Esophagus muscularis mucosa (tissue), 4 donors: ENCODE measurements at places on chromosomes 6 and 20. TPM values are rescaled to one million over a fixed set of nuclear protein-coding genes. Genes with fewer than 3 reads are reported as not detected.
A peak's percentile ranks its signal among the peaks of the same experiment; 100 is the strongest.

GRCh38 chr6:107667790-107668189 is 156.3 kb downstream of the SCML4 start:
- no peak overlapping the region for H3K27ac ChIP-seq
- peaks cover 9% of the 10 kb centered on the region for H3K4me1 ChIP-seq
- H3K4me3 ChIP-seq = no peak overlapping the region
- DNase-seq = no peak

GRCh38 chr6:37774028-37774680 is 45.4 kb upstream of the ZFAND3 start:
- H3K27me3 ChIP-seq = no peaks in the 10 kb centered on the region
- no peak overlapping the region for H3K4me3 ChIP-seq
- DNase-seq = no peak
- no peak overlapping the region for H3K27ac ChIP-seq
- H3K4me1 ChIP-seq = no peaks in the 10 kb centered on the region
- H3K36me3 ChIP-seq = no peaks in the 10 kb centered on the region

- no peak overlapping the region for H3K27ac ChIP-seq
- H3K4me1 ChIP-seq = no peaks in the 10 kb centered on the region
- DNase-seq = no peak
Observed at GRCh38 chr6:149529650-149530049, 16.2 kb downstream of the PPIL4 start.

Gene TRIM40
- not detected for total RNA-seq

DNA sequence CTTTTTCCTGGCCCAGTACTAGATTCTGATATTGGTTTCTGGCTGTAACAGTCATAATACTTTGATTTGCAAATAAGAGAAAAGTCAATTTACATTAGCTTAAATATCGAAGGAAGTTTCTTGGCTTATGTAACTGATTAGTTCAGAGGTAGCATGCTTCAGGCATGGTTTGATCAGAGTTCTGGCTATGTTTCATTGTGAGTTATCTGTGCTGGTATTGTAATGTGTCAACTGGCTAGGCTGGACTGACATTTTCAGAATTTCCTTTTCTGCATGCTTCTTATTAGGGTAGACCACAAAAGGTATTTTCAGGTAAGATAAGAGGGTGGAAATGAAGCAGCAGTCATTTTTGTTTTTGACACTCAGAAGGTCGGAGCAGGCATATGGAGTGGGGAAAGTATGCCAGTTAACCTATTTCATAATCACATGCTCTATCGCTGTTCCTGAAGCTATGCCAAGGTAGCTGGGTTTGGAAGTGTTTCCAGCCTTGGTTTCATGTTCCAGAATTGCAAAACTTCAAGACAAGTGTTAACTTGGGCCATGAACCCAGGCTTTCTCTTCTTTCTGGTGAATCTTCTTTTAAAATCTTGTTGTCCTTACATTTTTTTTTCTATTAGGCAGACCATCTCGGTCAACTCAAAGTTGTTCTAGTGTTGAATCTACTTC is 244.9 kb downstream of the DHX35 start:
- no peaks in the 10 kb centered on the region for H3K27me3 ChIP-seq
- no peak for DNase-seq
- no peak overlapping the region for H3K4me3 ChIP-seq

Gene BHLHE23
- total RNA-seq = not detected

Gene TRIM10
- total RNA-seq = not detected

Gene UNC5CL
- total RNA-seq = 0.52 TPM

Gene TAF11
- total RNA-seq = 24.8 TPM

DNA sequence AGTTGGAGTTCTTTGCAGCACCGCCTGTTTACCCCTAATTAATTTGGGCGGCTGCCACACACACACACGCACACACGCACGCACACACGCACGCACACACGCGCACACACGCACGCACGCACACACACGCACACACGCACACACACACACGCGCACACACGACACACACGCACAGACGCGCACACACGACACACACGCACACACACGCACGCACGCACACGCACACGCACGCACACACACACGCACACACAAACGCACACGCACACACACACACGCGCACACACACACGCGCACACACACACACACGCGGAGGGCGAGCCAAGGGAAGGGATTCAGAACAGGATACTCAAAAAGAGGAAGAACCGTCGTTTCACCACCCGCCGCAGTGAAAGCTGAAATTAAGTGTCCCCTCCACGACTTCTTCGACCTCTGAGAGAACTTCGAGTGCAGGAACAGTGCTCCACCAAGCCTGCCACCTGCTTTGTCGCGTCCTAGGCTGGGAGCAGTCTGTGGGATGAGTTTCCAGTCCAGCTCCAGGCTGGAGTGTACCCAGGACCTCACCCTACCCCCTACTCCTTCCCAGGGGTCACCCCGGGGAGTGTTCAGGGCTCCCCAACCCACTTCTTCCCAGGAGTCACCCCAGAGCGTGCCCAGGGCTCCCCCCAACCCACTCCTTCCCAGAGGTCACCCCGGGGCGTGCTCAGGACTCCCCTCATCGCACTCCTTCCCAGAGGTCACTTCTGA is 1.1 kb downstream of the RNASET2 start:
- H3K4me3 ChIP-seq = peak overlapping the region; percentile 79
- H3K27ac ChIP-seq = peak overlapping the region; percentile 86
- peaks cover 36% of the 10 kb centered on the region for H3K4me1 ChIP-seq
- H3K36me3 ChIP-seq = no peaks in the 10 kb centered on the region
- no peak for DNase-seq
- no peaks in the 10 kb centered on the region for H3K27me3 ChIP-seq

Gene SCAND1
- total RNA-seq = 79.7 TPM

GRCh38 chr6:15429141-15430110 is 183.6 kb downstream of the JARID2 start:
- DNase-seq = no peak
- H3K27ac ChIP-seq = no peak overlapping the region
- H3K4me3 ChIP-seq = no peak overlapping the region
- H3K27me3 ChIP-seq = no peaks in the 10 kb centered on the region
- peaks cover 64% of the 10 kb centered on the region for H3K4me1 ChIP-seq

GRCh38 chr6:17630511-17631073 is 30.5 kb downstream of the FAM8A1 start:
- DNase-seq = no peak
- peaks cover 6% of the 10 kb centered on the region for H3K4me1 ChIP-seq
- H3K4me3 ChIP-seq = no peak overlapping the region
- H3K27me3 ChIP-seq = no peaks in the 10 kb centered on the region
- no peak overlapping the region for H3K27ac ChIP-seq

GRCh38 chr20:61706259-61706961 is 359.3 kb downstream of the TAF4 start:
- no peaks in the 10 kb centered on the region for H3K27me3 ChIP-seq
- H3K4me3 ChIP-seq = no peak overlapping the region
- no peaks in the 10 kb centered on the region for H3K36me3 ChIP-seq
- DNase-seq = no peak

DNA sequence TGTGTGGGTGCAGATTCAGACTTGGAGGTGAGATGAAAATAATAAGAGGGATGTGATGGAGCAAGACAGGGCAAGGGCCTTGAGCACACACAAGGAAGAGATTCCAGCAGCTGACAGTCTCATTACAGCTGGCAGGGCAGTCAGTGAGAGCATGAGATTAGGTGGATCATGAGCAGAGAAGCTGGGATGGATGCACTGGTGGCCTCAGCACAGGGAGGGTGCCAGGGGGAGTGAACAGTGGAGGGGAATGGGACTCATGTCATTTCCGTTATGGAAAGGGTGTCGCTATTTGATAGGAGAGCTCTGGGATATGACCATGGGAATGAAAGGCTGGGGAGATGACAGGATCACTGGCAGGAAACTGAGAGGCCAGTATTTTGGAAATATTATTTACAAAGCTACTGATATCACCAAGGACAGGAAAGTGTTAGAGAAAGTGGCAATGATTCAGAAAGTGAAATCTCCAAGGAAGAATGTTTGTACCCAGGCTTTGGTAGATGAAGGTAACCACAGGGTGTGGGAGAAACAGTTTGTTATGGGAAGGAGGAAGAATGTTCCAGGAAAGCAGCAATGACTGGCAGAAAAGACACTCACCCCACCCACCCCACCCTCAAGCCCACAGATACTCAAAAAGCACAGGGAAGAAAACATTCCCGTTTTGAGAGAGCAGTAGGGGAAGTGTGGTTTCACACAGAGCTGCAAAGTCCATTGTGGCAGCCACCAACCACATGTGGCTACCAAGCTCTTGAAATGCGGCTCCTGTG is 214.7 kb upstream of the PROKR2 start:
- no peaks in the 10 kb centered on the region for H3K36me3 ChIP-seq
- peaks cover 11% of the 10 kb centered on the region for H3K4me1 ChIP-seq
- no peaks in the 10 kb centered on the region for H3K27me3 ChIP-seq

DNA sequence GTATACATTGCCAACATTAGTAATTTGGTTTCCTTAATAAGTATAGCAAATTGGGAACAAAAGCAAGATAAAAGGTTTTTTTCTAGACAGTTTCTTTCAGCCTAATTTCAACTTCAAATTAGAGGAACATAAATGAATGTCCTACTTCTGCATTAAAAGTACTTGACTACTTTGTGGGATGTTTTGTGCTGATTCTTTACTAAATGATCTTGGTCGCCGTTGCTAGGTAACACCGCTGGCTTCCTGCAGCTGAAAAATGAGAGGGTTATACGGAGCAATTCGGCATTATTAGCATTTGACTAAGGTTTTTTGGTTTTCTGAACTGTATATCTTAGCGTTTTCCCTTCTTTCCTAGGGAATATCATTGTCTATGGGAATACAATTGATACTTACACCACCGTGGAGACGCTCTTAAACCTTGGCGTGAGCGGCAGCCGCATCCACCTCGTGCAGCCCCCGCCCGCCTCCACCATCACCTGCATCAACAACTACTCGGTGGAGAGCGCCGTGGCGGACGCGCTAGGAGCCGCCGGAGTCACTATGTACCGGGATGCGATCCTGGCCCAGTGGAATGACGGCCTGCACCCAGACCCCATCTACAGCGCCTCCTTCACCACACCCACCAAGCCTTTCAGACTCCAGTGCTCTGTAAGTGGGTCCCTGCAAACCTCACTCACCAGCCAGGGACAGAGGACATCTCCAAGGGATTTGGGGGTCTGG is 90.9 kb upstream of the INSM1 start:
- H3K27ac ChIP-seq = no peak overlapping the region
- no peaks in the 10 kb centered on the region for H3K36me3 ChIP-seq
- no peak for DNase-seq
- no peak overlapping the region for H3K4me3 ChIP-seq
- H3K27me3 ChIP-seq = no peaks in the 10 kb centered on the region

Gene KCNQ5
- total RNA-seq = 2.2 TPM

DNA sequence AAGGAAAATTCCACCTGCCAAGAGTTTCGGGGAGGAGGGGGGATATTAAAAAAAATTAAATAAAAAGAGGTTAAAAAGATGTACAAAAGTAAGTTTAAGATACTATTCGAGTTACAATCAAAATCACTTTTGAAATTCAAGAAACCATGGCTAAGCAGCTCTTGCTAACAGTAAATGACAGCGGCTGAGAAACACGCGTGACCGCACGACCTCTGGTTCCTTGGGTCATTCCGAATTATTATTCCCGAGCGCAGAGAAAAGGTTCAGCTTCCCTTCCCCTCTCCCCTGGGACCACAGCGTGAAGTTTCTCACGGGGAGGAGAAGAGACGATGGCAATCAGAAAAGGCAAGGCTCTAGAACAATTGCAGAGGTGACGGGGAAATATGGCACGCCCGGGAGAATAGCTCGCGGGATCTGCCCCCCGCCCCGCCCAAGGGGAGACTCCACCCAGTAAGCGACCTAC is 496 bp downstream of the TMEM242 start:
- H3K27me3 ChIP-seq = no peaks in the 10 kb centered on the region
- H3K4me1 ChIP-seq = peaks cover 22% of the 10 kb centered on the region
- H3K4me3 ChIP-seq = peak overlapping the region; percentile 95
- H3K36me3 ChIP-seq = peaks cover 9% of the 10 kb centered on the region
- DNase-seq = peak; percentile 17

DNA sequence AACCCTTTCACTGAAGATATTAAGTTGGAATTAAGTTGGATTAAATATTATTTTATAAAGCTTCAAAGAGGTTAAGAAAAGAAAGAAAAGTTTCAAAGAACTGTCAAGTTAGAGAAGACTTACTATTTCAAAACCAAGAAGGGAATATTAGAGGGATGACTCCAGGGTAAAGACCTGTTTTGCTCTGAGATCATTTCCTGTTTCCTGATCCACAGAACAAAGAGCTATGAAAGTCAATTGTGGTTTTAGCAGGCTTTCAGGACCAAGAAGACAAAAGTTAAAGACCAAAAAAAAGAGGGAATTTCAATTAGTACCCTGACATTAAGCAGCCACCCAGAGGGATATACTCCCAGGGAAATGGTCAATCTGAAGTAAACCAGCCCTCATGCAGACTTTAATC is 19.4 kb downstream of the ESF1 start:
- H3K36me3 ChIP-seq = peaks cover 49% of the 10 kb centered on the region
- no peaks in the 10 kb centered on the region for H3K27me3 ChIP-seq
- DNase-seq = no peak
- H3K4me3 ChIP-seq = no peak overlapping the region
- H3K27ac ChIP-seq = no peak overlapping the region
- no peaks in the 10 kb centered on the region for H3K4me1 ChIP-seq

- H3K4me3 ChIP-seq = no peak overlapping the region
- DNase-seq = no peak
- no peaks in the 10 kb centered on the region for H3K36me3 ChIP-seq
- peak overlapping the region; percentile 82 for H3K27ac ChIP-seq
- no peaks in the 10 kb centered on the region for H3K27me3 ChIP-seq
Observed at GRCh38 chr6:44041461-44042260, 85.6 kb downstream of the MRPL14 start.

Gene MUC21
- not detected for total RNA-seq

GRCh38 chr6:169145991-169146501 is 107.6 kb downstream of the THBS2 start:
- H3K27ac ChIP-seq = peak overlapping the region; percentile 33
- H3K4me1 ChIP-seq = peaks cover 33% of the 10 kb centered on the region
- no peaks in the 10 kb centered on the region for H3K36me3 ChIP-seq
- no peak overlapping the region for H3K4me3 ChIP-seq

DNA sequence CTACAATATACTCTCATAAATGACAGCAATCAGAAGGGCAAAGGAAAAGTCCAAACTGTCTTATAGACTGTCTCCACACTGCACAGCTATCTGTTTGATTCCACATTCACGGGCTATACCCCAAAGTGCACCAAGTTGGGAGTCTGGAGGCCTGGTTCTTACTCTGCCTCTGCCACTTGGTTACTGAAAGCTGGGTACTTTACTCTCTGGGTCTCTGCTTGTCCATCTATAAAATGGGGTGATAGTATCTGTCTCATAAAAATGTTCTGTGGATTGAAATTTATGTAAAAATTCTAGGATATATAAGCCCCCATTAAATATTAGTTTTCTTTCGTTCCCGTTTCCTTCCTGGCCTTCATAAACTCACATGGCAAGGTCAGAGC is 86.5 kb downstream of the CD164 start:
- H3K36me3 ChIP-seq = no peaks in the 10 kb centered on the region
- H3K27ac ChIP-seq = no peak overlapping the region
- peaks cover 45% of the 10 kb centered on the region for H3K4me1 ChIP-seq
- DNase-seq = no peak
